ENCODE measurements at places on chromosomes 1 and 21. TPM values are rescaled to one million over a fixed set of nuclear protein-coding genes. Genes with fewer than 3 reads are reported as not detected.
A peak's percentile ranks its signal among the peaks of the same experiment; 100 is the strongest.

Gene HNRNPCL1
- total RNA-seq, result not detected

Gene C21orf91
- 24.4 TPM for total RNA-seq

DNA sequence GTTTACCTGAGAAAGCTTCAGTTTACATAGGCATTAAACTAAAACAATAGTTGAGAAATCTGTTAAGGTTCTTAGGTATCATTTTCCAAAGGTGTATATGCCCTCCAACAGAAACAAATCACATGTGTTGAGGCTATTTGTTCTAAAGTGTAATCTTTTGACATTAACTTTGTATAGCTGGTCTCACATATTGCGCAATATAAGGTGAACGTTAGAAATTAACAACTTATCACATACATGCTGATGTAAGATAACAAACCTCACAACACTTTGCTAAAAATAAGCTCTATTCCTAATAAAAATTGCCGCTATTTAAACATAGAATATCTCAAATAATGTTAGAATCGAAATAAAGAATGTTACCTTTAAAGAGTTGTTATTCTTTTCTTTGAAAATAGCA lies 340.6 kb downstream of the SRGAP2C start:
- DNase-seq, result no peak

Gene CCDC28B
- total RNA-seq, result 3.7 TPM

DNA sequence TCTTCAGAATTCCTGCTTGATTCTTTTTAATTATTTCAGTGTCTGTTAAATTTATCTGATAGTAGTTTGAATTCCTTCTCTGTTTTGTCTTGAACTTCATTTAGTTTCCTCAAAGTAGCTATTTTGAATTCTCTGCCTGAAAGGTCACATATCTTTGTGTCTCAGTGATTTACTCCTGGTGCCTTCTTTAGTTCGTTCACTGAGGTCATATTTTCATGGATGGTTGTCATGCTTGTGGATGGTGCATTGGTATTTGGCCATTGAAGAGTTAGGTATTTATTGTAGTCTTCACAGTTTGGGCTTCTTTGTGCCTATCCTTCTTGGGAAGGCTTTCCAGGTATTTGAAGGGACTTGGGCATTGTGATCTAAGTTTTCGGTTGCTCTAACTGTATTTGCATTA lies 267.9 kb downstream of the HHAT start:
- DNase-seq, result no peak

- DNase-seq, result no peak
These were observed 22.3 kb downstream of the APP start for GRCh38 chr21:26148071-26148839.

GRCh38 chr1:94876362-94876761 lies 50.5 kb downstream of the CNN3 start:
- DNase-seq, result no peak

- no peak for DNase-seq
These were observed 38.5 kb upstream of the EFCAB14 start for GRCh38 chr1:46757247-46757955.

DNA sequence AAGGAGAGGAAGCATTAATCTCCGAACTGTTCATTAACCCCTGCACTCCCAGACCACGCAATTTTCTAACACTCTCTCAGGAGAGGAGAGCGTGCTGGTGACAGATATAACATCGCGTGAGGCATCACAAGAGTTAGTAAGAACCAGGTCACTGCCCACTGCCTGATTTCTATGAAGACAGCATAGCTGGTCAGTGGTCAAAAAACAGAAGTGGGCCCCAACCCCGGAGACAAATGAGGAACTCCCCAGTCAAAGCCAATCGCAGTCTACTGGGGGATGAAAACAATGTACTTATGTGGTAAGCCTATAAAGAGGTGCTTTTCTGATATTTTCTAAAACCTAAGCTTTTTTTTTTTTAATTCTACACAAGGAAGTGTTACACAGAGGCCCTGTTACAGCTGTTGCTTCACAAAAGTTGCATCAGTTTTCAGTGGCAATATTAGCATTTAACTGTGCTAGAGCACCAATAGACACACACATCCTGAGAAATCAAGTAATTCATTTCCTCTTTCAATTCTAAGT lies 231.8 kb upstream of the IRF2BP2 start:
- no peak for DNase-seq

GRCh38 chr21:25997788-25998611 lies 172.6 kb downstream of the APP start:
- no peak for DNase-seq

Gene SPRR1B
- not detected for total RNA-seq

GRCh38 chr1:169326956-169327268 lies 40.7 kb downstream of the NME7 start:
- DNase-seq, result no peak

DNA sequence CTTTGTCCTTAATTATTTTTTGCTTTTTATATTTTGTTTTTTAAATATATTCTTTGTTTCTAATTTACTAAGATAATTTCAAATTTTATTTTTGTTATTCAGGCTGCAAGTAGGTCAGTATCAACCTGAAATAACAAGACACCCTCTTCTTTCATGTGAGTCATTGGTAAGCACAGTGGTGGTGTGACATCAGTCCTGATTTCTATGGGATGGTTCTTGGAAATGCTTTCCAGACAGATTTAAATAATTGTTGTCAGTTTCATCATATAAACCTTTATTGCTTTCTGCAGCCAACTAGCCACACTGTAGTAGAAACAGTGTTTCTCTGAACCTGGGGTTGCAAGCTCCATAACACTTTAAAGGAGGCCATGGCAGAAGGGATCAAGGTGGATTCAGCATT lies 157.5 kb upstream of the C21orf91 start:
- DNase-seq, result no peak

DNA sequence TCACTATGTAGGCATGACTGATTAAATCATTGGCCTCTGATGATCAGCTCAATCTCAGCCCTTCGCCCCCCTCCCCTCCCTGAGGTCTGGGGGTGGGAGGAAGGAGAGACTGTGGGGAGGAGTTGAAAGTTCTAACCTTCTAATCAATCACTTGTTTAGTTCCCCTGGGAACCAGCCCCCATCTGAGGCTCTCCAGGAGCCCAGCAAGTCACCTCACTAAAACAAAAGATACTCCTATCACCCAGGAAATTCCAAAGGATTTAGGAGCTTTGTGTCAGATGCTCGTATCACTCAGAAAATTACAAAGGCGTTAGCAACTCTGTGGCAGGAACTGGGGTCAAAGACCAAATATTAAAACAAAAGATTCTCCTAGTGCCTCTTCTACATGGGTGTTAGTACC lies 21.6 kb downstream of the SYF2 start:
- DNase-seq, result peak; percentile 9

DNA sequence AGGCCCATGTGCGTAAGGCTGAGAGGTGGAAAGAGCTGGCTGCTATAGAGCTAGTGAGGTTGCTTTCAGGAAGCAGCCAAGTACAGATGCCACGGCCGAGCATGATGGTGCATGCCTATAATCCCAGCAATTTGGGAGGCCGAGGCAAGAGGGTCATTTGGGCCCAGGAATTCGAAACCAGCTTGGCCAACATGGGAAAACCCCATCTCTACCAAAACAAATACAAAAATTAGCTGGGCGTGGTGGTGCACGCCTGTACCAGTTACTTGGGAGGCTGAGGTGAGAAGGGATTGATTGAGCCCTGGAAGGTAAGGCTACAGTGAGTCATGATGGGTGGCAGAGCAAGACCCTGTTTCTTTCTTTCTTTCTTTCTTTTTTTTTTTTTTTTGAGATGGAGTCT lies 2.7 kb downstream of the CCDC24 start:
- no peak for DNase-seq

GRCh38 chr1:1778663-1779319 lies 521 bp upstream of the NADK start:
- DNase-seq, result peak; percentile 83

Gene CLEC20A
- 3.2 TPM for total RNA-seq

- DNase-seq, result no peak
These were observed 351.9 kb downstream of the ADGRL2 start for GRCh38 chr1:82152356-82153271.
